ENCODE measurements at places on chromosomes 12 and 14. TPM values are rescaled to one million over a fixed set of nuclear protein-coding genes. Genes with fewer than 3 reads are reported as not detected.
A peak's percentile ranks its signal among the peaks of the same experiment; 100 is the strongest.

FANCM gene
- total RNA-seq: 11.4 TPM

KLHL28 gene
- total RNA-seq: 9.7 TPM

AICDA gene
- not detected for total RNA-seq

RAB21 gene
- total RNA-seq: 83.4 TPM

RNF212B gene
- total RNA-seq: not detected

KRT2 gene
- total RNA-seq: not detected

DNA sequence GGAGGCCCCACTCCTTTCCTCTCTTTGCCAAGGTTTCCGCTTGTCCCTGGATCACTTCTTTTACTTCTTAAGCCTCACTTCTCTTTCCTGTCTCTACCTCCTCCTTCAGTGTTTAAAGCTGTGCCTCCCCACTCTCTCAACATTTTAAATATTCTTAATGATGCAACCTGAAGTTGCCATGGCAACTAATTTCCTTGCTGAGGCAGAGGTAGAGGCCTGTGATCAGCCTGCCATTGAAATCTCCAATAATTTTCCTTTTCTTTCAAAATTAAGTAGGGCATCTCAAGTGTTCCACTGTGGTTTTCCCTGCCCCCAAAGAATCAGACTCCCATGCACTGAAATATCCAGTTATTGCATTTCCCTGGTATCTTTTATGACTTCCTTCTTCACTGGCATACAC lies 108.6 kb upstream of the VRK1 start:
- no peak overlapping the region for H3K27ac ChIP-seq
- H3K36me3 ChIP-seq: no peaks in the 10 kb centered on the region

DNA sequence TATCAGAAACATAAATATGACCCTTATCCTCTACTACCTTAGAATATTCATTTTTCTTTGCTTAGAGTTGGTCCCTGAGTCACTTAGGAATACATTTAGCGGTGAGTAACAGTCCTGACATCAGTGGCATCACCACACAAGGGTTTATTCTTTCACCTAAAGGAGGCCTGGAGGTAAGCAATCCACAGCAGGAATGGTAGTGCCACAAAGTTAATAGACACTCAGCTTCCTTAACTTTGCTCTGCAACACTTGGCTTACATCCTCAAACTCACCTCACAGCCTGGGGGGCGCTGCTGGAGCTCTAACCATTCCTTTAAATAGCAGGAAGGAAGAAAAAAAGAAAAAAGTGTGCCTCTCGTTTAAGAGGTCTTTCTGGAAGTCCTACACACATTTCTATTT lies 29.1 kb downstream of the BBOF1 start:
- no peaks in the 10 kb centered on the region for H3K36me3 ChIP-seq
- H3K4me1 ChIP-seq: no peaks in the 10 kb centered on the region
- no peaks in the 10 kb centered on the region for H3K27me3 ChIP-seq
- no peak for DNase-seq

- H3K36me3 ChIP-seq: no peaks in the 10 kb centered on the region
- no peak overlapping the region for H3K4me3 ChIP-seq
- H3K27ac ChIP-seq: no peak overlapping the region
- peaks cover 23% of the 10 kb centered on the region for H3K4me1 ChIP-seq
- no peak for DNase-seq
- H3K27me3 ChIP-seq: peaks cover 27% of the 10 kb centered on the region
Observed at GRCh38 chr12:2641761-2642160, 153.0 kb upstream of the FKBP4 start.

DNA sequence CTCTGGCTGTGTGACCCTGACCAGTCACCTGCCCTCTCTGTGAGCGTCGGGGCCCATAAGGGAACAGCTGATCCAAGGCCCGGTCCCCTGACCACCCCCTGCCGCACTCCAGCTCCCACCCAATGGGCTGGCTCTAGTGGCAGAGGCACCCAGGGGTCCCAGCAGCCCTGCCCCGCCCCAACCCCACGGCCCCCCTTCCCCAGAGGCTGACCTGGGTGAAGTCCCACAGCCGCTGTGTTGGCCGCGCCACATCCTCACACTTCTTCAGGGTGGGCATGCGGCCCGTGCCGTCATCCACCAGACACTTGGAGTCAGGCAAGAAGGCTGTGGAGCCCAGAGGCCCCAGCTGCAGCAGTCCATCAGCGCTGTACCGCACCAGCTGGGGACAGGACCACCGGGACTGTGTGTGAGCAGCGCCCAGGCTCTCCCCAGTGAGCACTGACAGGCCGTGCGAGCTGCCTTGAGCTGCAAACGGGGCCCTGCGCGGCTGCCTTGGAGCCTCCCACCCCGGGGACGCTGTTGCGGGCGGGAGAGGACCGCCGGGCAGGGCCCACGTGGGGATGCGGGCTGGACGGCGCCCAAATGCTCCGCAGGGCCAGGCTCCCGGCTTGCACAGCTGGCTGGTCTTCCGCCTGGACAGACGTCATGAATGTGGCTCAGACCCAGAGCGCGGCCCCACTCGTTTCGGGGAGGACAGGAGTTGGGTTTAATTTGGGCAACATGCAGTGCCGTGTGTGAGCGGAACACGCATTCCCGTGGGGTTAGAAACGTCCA lies 53.5 kb downstream of the NOC4L start:
- no peak for DNase-seq
- no peak overlapping the region for H3K4me3 ChIP-seq
- peaks cover 4% of the 10 kb centered on the region for H3K27me3 ChIP-seq
- H3K36me3 ChIP-seq: peaks cover 8% of the 10 kb centered on the region
- no peak overlapping the region for H3K27ac ChIP-seq
- no peaks in the 10 kb centered on the region for H3K4me1 ChIP-seq

GRCh38 chr12:6178981-6179761 lies 21.0 kb upstream of the CD9 start:
- no peaks in the 10 kb centered on the region for H3K4me1 ChIP-seq
- no peak overlapping the region for H3K27ac ChIP-seq
- DNase-seq: no peak
- H3K27me3 ChIP-seq: no peaks in the 10 kb centered on the region
- no peaks in the 10 kb centered on the region for H3K36me3 ChIP-seq

DNA sequence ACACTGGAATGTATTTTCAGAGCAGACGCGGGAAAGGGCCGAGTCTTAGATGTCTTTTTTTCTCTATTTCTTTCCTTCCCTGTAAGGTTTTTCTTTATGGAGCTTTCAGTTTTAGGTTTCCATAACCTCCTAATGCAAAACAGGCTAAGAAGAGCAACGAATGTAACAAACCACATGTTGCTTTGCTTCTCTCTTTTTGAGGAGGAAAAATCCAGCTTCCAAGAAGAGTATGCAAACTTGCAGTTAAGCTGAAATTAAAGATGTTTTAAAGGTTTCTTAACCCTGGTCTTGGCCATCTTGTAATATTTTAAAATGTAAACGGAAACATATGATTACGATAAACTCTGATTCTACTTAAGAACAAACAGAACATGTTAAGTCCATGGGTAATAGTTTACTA lies 86.9 kb downstream of the PRICKLE1 start:
- no peaks in the 10 kb centered on the region for H3K4me1 ChIP-seq
- H3K4me3 ChIP-seq: no peak overlapping the region
- peaks cover 3% of the 10 kb centered on the region for H3K27me3 ChIP-seq
- no peak overlapping the region for H3K27ac ChIP-seq
- H3K36me3 ChIP-seq: no peaks in the 10 kb centered on the region

DNA sequence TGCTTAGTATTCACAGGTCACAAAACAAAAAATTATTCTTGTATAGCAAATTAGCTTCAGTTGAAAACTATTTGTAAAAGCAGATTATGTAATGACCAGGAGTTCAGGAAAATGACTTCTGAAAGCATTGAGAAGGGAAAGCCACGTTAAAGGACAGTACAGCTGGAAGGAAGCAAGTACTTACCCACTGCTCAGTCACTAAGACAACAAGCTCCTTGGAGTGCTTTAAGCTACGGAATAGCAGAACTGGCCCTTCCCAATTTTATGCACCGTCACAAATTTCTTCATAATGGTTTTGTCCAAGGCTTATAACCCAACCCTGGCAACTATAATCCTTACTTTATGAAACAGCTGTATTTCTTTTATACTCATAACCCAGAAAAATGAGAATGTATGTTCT lies 13.0 kb upstream of the SNAPC1 start:
- peaks cover 28% of the 10 kb centered on the region for H3K4me1 ChIP-seq
- peak overlapping the region; percentile 91 for H3K4me3 ChIP-seq
- no peak overlapping the region for H3K27ac ChIP-seq
